Foreskin keratinocyte (primary cell): ENCODE measurements at places on chromosomes 1 and 21. TPM values are rescaled to one million over a fixed set of nuclear protein-coding genes. Genes with fewer than 3 reads are reported as not detected.

PPP1R8 gene
- polyA plus RNA-seq: 26.0 and 32.5 TPM in 2 replicates

- no peak for DNase-seq
Measured at GRCh38 chr1:155091071-155092051, 12.7 kb downstream of the EFNA3 start.

GRCh38 chr1:162881590-162881989 lies 20.6 kb upstream of the CCDC190 start:
- DNase-seq: no peak

KCNN3 gene
- not detected in 2 replicates for polyA plus RNA-seq

- DNase-seq: peak; percentile 39
Measured at GRCh38 chr1:23558140-23558871, 995 bp downstream of the ID3 start.

DNA sequence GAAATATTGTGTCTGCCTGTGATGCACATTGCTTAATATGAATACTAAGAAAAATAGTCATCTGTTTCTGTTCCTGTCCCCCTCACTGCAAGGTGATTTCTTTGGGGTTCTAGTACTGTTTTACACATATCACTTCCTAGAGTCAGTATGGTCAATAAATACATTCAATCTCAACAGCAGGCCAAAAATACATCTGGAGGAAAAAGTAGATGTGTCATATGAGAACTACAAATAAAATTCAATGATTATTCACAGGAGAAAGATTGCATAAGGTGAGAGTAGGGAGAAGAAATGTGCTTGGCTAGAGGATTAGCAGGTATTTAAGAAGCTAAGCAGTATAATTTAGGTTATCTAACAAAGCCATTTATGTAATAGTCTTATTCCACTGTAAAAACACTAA lies 45.3 kb upstream of the SAMSN1 start:
- peak; percentile 27 for DNase-seq

- DNase-seq: no peak
Measured at GRCh38 chr1:172897738-172898137, 153.0 kb downstream of the TNFSF18 start.

- DNase-seq: no peak
Measured at GRCh38 chr1:230895452-230895851, 27.1 kb upstream of the C1orf198 start.

GRCh38 chr1:4149831-4150230 lies 249.8 kb upstream of the C1orf174 start:
- no peak for DNase-seq

DNA sequence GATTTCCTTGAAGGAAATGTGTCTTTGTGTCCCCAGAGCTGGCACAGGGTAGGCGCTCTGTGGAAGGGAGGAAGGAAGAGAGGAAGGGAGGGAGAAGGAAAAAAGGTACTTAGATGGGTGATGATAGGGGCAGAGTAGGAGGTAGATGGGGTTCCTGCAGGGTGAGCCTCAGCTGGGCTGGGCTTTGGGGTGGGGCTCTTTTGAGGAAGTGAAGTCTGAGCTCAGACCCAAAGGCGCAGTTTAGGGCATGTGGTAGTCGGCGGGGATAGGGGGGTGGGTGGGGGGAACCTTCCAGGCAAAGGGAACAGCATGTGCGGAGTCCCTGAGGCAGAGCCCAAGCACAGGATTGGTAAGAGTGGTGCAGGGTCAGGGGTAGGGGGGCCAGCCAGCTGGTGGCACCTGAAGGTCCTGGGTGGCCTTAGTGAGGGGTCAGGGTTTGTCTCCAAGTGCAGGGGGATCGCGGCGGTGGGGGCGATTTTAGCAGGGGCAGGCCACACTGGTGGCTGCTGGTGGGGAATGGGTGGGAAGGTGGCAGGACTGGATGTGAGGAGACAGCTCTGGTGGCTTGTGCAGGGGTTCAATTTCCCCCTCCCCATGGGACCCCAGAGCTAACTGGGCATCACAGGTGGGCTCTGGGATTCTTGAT lies 8.4 kb upstream of the HTR6 start:
- no peak for DNase-seq

DNA sequence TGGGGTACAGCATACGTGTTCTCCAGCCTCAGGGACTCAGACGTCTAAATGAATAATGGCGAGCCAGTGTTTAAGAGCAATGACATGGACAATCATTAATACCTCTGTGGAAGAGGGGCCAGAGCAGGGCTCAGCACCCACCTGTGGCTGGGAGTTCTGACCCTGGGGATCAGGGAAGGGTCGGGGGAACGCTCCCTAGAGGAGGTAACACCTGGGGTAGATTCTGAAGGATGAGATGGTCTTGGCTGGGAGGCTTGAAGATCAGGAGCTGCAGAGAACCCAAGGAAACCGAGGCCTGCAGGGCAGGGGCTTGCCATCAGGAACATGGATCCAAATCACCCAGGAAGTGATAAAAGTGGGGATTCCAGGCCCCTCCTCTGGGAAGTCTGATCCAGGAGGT lies 138.2 kb upstream of the RUNX3 start:
- DNase-seq: no peak

DNA sequence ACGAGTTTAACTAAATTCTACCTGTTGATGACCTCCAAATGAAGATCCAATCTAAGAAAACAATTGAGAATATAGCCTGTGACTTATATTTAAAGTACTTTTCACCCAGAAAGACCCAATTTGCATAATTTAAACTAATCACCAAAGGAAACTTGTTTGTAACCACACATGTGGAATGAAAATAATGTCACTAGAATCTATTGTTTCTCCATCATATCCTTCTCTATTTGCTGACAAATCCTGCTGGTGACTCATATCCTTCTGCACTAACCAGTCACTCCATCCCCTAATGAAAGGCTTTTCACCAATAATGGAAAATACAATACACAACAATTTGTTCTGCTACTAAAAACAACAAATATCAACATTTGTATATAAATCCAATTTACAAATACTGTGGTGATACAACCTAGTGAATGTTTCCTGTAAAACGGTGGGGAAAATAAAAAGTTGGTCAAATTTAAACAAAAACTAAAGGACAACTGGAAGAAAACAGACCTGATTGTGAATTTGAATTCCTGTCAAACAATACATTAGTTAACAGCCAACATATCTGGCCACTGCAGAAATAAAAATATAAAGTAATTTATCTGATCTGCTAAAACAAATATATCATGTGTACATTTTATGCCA lies 6.5 kb downstream of the PTP4A2 start:
- DNase-seq: no peak

GRCh38 chr1:222136869-222137268 lies 395.0 kb upstream of the DUSP10 start:
- DNase-seq: no peak

DNA sequence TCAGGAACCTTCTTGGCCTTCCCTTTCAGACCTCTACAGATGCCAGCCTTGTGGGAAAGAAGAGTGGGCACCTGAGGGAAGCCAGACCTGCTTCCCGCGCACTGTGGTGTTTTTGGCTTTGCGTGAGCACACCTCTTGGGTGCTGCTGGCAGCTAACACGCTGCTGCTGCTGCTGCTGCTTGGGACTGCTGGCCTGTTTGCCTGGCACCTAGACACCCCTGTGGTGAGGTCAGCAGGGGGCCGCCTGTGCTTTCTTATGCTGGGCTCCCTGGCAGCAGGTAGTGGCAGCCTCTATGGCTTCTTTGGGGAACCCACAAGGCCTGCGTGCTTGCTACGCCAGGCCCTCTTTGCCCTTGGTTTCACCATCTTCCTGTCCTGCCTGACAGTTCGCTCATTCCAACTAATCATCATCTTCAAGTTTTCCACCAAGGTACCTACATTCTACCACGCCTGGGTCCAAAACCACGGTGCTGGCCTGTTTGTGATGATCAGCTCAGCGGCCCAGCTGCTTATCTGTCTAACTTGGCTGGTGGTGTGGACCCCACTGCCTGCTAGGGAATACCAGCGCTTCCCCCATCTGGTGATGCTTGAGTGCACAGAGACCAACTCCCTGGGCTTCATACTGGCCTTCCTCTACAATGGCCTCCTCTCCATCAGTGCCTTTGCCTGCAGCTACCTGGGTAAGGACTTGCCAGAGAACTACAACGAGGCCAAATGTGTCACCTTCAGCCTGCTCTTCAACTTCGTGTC lies 995 bp upstream of the ZBTB48 start:
- no peak for DNase-seq

DNA sequence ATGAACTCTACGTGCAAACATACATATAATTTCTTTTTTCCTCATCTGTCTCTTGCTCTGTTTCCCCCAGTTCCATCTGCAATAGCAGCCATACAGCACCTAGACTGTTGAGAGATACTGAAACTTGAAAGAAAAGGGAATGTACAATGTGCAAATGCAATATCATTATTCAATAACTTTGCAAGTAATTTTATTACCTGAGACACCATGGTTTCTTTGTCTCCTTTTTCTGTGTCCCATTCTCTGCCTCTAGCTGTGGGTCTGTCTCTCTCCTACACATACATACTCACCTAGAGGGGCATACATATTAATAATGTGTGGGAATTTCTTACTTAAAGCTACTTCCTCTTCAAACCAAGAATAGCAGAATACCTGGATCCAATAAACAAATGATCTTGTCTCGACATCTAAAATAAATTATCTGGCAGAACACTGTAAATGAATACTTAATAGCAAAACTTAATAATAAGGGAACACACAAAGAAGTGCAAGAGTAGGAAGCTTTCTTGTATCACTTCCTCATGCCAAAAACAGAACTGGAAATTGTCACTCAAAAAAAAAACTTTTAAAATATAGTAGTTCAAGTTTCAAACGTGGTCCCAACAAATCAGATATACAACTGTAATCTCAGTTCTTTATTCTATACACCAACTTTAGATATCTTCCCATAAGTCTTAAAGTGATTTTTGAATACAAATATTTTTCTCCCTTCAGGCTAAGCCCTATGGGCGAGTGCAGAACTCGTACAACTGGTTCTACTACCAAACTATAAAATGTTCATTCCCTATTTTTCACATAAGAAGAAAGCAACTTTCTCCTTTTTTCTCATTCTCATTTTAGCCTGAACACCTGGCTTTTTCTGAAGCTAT lies 194.6 kb downstream of the NRIP1 start:
- no peak for DNase-seq

DNA sequence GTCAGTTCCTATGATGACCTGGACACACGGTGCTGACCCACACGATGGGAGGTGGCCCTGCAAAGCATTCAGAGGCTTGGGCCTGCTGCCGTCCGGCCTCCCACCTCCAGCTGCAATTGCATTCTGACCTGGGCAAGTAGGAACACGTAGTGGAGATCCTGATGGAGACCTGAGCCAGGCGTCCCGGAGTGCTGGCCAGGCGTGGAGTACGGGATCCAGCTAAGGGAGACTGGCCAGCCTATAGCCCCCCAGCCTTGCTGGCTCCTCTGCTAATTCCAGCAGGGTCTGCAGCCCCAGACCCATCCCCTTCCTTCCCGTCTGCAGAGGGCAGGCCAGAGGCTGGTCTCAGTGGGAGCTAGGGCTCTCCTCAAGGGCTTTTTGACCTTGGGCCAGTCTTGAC lies 11.2 kb downstream of the CD46 start:
- DNase-seq: no peak

CR1L gene
- polyA plus RNA-seq: not detected in 2 replicates

DNA sequence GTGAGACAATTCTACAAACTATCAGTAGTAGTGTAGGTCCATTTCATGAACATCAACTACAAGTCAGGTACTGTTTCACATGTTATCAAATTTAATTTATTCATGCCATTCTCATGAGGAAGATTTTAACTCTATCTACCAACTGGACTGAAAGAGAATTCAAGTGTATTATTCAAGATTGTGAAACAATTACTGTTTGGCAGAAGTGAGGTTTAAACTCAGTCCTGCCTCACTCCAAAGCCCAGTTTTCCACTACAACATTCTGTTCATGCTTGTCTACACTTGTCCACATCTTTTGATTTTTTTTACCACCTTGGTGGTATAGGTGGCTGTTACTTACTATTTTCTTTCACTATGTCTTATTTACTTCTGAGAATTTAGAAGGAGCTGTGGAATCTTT lies 272.9 kb downstream of the TGFB2 start:
- DNase-seq: peak; percentile 53

DNA sequence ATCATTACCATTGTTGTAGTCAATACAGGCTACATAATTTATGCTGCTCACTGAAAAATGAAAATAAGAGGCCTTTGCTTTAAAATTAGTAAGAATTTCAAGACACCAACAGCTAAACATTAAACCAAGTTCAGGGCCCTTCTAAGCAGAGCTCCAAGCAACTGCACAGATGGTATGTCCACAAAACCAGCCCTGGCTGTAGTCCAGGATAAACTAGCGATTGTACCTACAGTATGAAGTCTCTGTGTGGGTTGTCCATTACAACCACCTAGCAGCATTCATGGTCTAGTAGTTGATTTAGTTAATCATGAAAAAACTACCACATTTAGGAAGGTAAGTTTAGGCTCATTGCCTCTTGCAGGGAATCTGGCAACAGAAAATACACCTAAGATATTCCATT lies 35.3 kb downstream of the CLCA4 start:
- DNase-seq: no peak

DNA sequence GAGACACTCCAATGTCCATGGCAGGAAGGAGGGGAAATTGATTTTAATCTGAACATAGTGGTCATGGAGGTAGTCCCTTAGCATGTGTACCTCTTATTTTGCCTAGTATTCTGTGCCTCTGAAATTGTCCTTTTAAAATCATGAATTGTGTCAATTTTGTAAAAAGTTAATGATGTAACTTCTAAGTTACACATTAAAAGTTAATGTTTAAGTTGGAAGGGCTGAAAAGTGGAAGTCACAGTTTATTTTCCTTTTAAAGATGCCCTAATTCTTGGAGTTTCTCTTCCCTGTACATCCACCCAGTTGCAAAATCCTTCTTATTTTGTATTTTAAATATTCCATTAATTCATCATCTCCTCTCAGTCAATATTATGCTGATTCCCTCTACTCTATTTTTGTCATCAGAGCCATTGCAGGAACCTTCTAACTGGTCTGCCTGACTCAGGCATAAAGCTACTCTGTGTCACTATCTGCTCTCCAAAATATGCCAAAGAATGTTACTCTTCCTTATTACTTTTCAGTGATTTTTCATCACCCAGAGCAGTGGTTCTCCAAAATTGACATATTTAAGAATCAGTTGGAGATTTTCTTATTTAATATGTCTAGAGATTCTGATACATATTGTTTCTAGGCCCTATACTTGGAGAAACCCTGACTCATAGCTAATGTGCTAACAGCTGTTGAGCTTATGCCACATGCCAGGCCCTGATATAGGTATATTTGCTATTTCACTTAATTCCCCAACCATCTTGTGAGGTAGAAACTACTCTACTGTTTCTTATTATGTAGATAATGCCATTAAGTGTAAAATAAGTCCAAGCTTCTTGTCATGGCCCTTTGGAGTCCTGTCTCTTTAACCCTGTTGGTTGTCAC lies 5.1 kb downstream of the HOOK1 start:
- DNase-seq: no peak

C8B gene
- polyA plus RNA-seq: not detected in 2 replicates

SLC44A3 gene
- polyA plus RNA-seq: 2.1 and 2.8 TPM in 2 replicates

KCNJ15 gene
- polyA plus RNA-seq: 16.0 and 24.5 TPM in 2 replicates

- DNase-seq: no peak
Measured at GRCh38 chr1:151577173-151577572, 34.7 kb upstream of the SNX27 start.
